EL (cell line): ENCODE measurements at places on chromosomes 4 and X.

GRCh38 chr4:20338841-20339240 is 87.1 kb downstream of the SLIT2 start:
- no peak for DNase-seq

GRCh38 chr4:177194906-177195305 is 114.8 kb upstream of the NEIL3 start:
- no peak for DNase-seq

DNA sequence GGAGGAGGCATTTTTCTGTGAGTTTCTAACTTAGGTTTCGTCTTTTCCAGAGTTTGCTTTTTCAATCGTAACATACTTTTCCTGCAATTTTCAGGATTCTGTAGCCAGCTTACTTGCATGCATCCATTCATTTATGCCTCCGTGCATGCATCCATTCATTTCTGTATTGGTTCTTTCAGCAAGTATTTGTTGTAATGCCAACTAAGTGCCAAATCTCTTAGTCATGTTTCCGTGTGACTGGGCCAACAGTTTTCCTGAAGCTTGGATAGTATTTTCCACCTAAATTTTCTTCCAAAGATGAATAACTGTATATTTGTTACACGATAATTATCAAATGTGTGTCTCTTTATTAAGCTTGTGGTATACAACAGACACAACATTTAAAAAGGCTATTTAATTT is 41.5 kb downstream of the CBLL2 start:
- peak; percentile 26 for DNase-seq

GRCh38 chrX:97030947-97031346 is 147.2 kb downstream of the RPA4 start:
- DNase-seq, result no peak

DNA sequence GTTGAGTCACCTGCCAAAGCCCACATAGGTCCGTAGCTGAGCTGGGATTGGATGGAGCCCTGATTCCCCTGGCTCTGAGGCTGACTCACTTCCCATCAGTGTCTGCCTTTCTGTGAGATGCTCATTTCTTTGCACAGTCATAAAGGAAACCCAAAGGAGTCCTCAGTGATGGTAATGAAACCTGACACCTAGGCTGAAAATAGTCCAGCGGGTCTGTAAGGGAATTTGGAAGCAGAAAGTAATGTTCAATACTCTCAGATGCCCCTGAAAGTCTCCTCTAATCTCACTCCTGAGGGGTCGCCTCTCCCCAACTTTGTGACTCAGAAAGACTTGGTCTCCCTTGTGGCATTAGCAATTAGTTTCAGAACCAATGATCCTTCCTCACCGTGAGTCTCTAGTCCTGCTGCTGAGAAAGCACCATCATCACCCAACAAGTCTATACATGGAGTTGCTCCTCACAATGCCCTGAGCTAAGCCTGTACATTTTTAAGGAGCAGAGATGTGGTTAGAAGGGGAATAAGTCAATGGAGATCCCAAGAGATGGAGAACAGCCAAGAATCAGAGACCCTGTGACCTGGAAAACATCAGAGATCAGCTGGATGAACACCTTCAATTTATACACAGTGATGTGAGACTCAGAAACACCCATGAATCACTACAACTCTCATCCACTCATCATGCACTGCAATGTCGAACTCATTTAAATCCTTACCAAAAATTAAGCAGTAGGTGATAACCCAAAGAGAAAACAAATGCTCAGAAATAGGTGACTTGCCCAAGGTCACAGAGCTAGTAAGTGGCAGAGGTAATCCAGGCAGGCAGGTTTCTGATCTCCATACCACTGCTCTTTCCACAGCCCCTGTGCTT is 219.0 kb upstream of the CPEB2 start:
- DNase-seq, result peak; percentile 77

- DNase-seq, result no peak
Observed at GRCh38 chr4:101019941-101020401, 327.4 kb downstream of the PPP3CA start.

- no peak for DNase-seq
Observed at GRCh38 chrX:17323397-17323796, 51.6 kb upstream of the NHS start.

DNA sequence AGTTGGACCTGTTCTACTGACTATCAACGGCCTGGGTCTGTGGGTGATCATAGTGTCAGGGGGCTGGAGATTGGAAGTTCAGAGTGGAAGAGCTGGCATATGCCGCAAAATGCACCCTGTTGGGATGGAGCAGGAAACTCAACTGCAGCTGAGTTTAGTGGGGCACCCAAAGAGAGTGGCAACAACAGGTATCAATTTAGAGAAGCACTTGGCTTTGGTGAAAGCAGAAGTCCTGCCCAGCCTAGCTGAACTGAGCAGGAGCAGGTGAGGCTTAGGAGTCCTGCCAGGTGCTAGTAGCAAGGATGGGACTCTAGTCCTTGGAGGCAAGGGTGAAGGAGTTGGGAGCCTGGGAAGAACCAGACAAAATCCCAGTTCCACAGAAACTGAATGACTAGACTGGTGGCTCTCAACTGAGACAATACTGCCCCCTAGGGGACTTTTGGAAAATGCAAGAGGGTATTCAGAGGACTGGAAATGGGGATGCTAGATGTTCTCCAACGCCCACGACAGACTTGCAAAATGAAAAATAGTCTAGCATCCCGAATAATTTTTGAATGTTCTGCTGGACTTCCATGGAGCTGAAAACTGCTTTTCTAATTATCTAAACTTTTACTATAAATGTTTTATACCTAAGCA is 49.4 kb downstream of the RTL9 start:
- peak; percentile 69 for DNase-seq

- DNase-seq, result no peak
Observed at GRCh38 chrX:107856289-107856688, 30.6 kb downstream of the MID2 start.

GRCh38 chr4:37389967-37390580 is 145.5 kb downstream of the NWD2 start:
- peak; percentile 45 for DNase-seq

DNA sequence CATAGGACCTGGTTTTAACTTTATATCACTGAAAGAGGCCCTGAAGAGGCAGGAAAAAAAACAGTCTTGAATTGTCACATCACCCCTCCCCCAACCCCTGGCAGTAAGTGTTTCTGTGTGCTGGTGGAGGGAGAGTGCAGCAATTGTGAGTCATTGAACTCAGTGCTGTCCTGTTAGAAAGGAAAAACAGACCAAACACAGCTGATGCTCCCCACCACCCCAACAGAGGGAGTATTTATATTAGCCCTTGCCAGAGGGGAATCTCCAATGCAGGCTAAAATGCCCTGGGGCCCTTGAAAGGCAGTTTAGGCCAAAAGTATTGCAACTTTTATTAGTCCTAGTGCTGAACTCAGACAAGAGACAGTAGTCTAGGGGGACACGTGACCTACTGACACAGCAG is 197.8 kb upstream of the AGTR2 start:
- DNase-seq, result peak; percentile 34

GRCh38 chr4:44869222-44869882 is 143.0 kb upstream of the GNPDA2 start:
- DNase-seq, result no peak

DNA sequence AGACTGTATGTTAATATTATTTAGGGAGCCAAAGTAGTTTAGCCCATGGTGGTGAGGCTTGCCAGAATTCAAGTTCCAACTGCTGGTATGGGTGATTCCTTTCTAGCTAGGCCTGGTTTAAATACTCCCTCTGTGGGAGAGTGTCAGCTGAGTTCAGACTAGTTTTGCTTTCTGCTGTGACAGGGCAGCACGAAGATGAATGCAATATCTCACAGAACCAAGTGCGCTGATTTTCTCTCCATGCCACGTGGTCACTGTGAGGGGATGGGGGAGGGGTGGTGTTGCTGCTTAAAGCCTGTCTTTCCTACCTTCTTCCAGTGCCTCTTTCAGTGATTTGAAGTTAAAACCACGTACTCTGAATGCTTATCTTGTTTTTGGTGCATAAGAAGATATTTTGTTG is 445.7 kb upstream of the CXorf51B start:
- no peak for DNase-seq

GRCh38 chr4:10082459-10083272 is 33.9 kb downstream of the WDR1 start:
- DNase-seq, result no peak
